ENCODE measurements at places on chromosomes 16 and 17. TPM values are rescaled to one million over a fixed set of nuclear protein-coding genes. Genes with fewer than 3 reads are reported as not detected.

Gene HSPB9
- not detected for total RNA-seq

Gene HCRT
- total RNA-seq: not detected

Gene KRT20
- total RNA-seq: 1.8 TPM

Gene SP2
- total RNA-seq: 10.9 TPM

Gene CRISPLD2
- 390 TPM for total RNA-seq

Gene UMOD
- total RNA-seq: not detected

- DNase-seq: no peak
These were observed 61.3 kb downstream of the PRKCB start for GRCh38 chr16:23896832-23897821.

GRCh38 chr17:59853168-59853918, 39.4 kb downstream of the TUBD1 start:
- DNase-seq: no peak

DNA sequence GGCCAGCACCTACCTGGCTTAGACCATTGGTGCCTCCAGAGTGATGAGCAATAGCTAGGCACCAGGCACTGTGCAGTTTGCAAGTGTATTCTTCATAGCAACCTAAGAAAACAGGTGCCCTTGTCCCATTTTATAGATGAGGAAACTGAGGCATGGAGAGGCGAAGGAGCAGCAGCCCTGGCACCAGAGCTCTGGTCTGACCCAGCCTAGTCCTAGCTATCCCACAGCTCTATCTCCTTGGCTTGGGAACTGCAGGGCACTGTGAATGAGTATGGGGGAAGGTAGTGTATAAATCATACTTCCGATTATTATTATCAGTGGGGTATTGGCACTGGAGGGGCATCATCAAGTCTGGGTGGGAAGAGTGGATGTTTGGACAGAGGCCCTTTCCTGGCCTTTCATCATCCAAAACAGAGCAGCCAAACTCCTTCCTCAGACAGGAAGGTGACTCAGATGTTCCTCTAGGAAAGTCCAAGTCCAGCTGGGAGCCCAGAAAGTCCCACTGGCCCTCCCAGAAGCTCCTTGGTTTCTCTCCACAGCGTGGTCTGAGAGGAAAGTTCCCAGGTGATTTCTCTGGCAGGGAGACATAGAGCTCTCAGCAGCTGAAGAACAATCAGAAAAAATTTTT, 32.0 kb upstream of the PLLP start:
- DNase-seq: no peak

- DNase-seq: no peak
These were observed 18.0 kb upstream of the KCNJ18 start for GRCh38 chr17:21674242-21674731.

GRCh38 chr16:21560462-21560861, 38.9 kb upstream of the METTL9 start:
- no peak for DNase-seq

DNA sequence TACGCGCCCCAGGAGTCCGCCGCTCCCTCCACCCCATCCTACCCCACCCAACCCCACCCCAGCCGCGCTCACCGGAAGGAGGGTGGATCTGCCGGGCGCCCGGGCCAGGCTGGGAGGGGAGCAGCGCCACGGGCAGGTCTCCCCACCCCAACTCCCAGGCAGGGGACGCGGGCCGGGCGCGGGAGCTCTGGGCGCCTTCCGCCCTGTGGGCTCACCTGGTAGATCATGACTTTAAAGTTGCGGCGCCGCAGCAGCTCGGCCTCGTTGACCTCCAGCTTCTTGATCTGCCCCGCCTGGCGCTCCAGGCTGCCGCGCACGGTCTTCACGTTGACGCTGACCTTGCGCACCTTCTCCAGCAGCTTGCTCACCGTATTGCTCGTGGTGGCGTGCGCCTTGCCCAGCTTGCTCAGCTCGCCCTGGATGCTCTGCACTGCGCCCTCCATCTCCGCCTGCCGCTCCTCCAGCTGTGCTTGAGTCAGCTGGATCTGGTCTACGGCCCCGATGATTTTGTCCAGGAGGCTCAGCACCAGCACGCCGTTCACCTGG, 571 bp downstream of the CAVIN1 start:
- DNase-seq: no peak

- DNase-seq: no peak
These were observed 45.9 kb downstream of the RAI1 start for GRCh38 chr17:17727111-17727659.

GRCh38 chr17:1573932-1574696, 11.5 kb upstream of the PITPNA start:
- peak; percentile 55 for DNase-seq

Data from thoracic aorta (tissue), 2 donors.